ENCODE measurements at places on chromosomes 12 and 14. TPM values are rescaled to one million over a fixed set of nuclear protein-coding genes. Genes with fewer than 3 reads are reported as not detected.

Gene GPR135
- 3.2 TPM for total RNA-seq

Gene GPR68
- not detected for total RNA-seq

Gene IKZF4
- total RNA-seq = 1.8 TPM

Gene BCL2L14
- total RNA-seq = not detected

Gene OTX2
- not detected for total RNA-seq

Gene CCDC196
- total RNA-seq = not detected

Gene JAG2
- 0.27 TPM for total RNA-seq

Gene FOXM1
- total RNA-seq = 53.8 TPM

Gene CARMIL3
- total RNA-seq = 0.41 TPM

Gene MGST1
- total RNA-seq = 35.5 TPM

Gene SERPINA10
- total RNA-seq = not detected

Gene FIGNL2
- not detected for total RNA-seq

Gene SSPN
- not detected for total RNA-seq

Gene TAS2R7
- not detected for total RNA-seq

Gene DUSP6
- total RNA-seq = 179 TPM

Gene DCAF4
- total RNA-seq = 15.9 TPM

Gene NTF3
- not detected for total RNA-seq

All from A375 (cell line).